ENCODE measurements at places on chromosomes 4 and X.

DNA sequence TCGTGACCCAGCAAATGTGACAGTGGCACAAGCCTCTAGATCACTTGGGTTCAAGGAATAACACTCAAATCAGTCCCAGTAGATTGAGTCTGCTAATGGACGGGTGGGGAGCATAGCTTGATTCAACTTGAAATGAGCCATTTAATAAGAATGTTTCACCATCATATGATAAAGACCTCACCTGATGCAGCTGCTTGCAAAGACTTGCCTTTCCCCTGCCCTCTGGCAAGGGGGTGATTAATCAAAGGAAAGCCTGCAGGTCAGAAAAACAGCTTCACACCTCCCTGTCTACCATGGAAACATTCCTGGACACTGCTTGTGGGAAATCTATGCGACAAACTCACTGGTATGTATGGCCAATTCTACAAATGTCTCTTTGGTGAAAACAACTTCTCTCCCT is 54.5 kb downstream of the CD99L2 start:
- DNase-seq = no peak

DNA sequence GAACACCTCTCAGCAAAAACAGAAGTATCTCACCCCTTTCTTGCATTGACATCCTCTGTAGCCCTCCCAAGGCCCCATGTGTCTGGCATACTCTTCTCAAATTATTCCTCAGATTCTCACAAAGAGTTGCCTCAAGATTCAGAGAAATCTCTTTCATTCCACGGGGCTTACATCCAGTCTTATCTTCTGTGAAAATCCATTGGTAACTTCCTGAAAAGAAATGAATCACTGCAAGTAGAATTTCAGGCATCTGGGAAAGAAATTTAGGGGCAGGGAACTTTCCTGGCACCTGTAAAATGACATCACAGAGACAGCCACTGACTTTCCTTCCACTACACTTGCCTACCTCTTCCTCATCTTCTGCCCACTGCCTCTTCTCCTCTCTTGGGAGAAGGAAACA is 182.5 kb upstream of the ARHGEF9 start:
- no peak for DNase-seq

DNA sequence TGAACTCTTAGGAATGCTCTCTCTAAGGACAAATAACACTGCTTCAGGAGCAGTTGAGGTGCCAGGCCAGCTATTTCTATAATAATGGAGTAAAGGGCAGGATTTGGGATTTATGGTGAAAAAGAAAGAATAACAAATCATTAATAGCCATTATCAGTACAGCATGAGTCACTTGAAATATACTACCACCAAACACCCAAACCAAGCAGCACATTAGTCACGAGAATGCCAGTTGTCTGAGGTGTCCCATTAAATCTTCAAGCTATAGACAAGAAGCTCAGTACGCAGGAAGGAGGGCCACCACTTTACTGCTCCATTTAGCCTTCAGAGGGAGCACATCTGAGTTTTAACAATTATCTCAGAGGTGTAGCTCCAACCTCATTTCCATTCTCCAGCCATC is 106.8 kb upstream of the MAGEA10 start:
- DNase-seq = no peak

DNA sequence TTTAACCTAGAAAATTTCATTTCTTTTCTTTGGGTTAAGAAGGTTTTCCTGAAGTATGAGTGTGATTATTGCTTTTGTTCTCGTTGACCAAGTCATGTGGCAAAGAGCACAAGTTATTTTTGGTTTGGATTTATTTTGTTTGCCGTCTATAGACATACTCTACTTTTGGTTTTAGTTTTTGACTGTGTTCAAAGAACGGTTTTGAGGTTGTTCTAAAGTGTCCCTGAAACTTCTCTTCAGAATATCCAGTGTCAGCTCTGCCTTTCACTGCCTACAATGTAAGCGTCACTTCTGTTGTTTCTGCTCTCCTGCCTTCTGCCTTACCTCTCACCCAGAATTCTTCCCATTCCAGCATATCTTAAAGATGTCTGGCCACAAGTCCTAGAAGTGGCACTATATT is 812.2 kb downstream of the C4orf33 start:
- DNase-seq = no peak

DNA sequence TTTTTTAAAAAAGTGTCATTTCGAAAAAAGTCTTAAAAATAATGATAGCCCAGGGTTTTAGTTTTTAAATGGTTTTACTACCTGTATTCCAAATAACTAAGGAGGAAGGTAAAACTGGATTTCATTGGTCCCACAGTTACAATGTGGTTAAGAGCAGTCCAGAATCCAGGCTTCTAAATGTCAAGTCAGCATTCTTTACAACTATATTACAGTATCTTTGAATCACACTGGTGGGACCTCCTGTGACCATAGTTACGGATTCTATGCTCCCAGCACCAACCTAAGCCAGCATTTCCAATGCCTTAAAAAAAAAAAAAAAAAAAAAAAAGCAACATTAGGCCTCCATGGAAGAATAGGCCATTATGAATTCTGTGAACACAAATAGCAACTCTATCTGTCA is 6.2 kb downstream of the TIGD4 start:
- DNase-seq = no peak

DNA sequence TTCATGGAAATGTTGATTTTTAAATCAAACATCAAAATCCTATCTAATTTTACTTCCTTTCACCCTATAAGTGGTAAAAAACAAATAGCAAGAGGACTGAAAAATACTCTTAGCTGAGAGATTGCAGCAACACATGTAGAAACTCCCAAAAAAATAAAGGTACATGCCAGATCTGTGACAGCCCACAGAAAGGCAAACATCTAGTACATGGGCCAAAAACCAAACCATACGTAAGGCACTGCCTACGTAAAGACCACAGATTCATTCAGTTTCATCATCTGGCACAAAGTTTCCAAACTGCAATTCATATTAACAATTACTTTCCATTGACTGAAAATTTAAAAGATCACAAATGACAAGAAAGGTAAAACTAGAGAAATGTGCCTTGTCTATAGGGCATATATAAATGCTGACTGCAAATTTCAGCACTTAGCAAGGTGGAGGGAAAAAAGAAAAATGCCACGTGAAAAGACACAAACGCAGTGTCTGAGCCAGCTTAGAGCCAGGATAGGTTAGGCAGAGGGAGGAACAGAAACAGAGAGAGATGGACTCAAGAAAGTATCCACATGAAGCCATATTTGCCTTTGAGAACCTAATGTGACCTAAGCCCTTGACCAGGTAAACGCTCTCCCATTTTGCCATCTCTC is 88.1 kb downstream of the TSPAN5 start:
- no peak for DNase-seq

- no peak for DNase-seq
These were observed 32.4 kb downstream of the SMPX start for GRCh38 chrX:21725496-21725895.

GRCh38 chr4:145299380-145300076 is 119.1 kb upstream of the OTUD4 start:
- DNase-seq = peak; percentile 68

- peak; percentile 51 for DNase-seq
These were observed 67.8 kb downstream of the HOPX start for GRCh38 chr4:56613101-56613862.

DNA sequence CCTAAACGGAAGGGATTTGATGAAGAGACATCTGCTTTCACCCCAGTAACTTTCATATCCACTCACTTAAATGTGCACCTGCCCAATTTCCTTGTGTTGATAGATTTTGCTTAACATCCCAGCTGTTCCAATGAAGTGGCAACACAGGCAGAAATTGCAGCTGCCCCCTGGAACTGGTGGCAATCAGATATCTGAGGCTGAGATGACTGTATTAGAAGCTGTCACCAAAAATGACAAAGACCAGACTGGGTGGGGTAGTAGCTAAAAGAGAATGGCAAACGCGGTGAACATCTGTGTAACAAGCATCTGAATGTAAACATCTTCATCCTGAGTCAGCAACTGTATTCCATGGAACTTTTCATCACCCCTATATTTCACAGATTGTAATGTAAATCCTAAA is 17.1 kb downstream of the GABRA2 start:
- DNase-seq = no peak

- DNase-seq = no peak
These were observed 1689.5 kb upstream of the PCDH10 start for GRCh38 chr4:131459430-131460101.

DNA sequence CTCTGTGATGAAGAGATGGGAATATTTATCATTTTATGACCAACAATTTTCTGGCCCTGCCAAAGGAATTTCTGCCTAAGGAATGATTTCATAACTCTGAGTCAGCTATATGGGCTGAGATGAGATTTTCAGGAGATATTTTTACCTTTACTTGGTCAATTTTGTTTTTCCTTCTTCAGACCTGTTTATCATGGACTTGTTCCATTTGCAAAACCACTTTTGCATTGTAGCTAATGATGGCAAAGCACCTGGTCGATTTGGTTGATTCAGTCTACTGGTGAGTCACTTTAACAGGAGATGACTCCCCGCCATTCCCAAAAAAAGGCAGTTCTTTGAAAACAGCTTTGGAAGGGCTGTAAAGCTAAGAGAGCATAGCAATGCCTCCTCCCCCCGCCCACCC is 53.3 kb downstream of the TEX13A start:
- DNase-seq = no peak

DNA sequence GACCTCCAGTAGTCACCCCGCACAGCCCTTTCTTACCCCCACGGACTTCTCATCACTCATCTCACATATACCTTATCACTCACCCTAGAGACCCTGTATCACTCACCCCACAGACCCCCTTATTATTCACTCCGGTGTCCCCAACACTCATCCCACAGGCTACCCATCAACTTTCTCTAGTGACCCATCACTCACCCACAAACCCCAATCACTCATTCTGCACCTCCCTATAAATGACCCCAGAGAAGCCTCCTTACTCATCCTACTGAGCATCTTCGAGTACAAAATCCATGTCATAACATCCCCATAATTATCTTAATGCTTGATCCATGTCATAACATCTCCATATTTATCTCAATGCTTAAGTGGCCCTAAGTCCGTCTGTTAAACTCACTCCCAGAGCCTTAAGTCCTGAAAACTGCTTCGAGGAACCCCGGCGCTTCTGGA is 934 bp downstream of the ZNF41 start:
- DNase-seq = no peak

GRCh38 chr4:174111422-174111821 is 172.0 kb downstream of the FBXO8 start:
- DNase-seq = no peak

- no peak for DNase-seq
These were observed 190.4 kb downstream of the UNC5C start for GRCh38 chr4:95358421-95358820.

GRCh38 chr4:86014599-86014998 is 345.3 kb downstream of the MAPK10 start:
- no peak for DNase-seq

DNA sequence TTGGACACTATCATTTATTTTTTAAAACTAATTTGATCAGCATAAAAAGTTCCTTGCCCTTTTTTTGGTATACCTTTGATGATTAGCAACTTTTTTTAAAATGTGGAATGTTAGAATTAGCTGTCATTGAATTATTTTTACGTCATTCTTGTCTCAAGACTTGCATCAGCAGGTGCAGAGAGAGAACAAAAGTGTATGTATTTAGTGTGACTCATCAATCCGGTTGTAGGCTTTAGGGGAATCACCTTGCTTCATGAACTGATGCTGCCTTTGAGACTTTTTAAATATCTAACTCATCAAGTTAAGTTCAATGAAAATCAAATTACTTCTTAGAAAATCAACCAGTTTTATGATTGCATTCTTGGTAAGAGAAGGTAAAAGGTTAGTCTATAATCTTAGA is 125.1 kb downstream of the ARX start:
- DNase-seq = no peak

DNA sequence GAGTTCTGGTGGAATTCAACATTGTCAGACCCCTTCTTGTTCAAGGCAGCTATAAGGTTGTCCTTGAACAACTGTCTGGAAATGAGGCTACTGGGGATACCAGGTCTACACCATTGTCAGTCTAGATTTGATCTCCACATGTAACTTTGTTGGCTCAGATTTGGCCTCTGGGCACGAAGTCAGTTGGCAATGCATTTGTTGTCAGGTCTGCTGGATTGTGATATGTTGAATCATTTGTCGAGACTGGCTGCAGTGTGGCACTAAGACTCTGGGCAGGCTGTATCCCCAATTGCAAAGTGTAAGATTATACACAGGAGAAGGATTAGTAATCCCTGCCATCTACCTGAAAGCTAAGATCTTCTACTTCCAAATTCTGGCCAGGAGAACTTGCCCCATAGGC is 26.5 kb downstream of the ZNF81 start:
- DNase-seq = no peak

GRCh38 chr4:174041555-174042105 is 241.8 kb downstream of the FBXO8 start:
- DNase-seq = no peak

DNA sequence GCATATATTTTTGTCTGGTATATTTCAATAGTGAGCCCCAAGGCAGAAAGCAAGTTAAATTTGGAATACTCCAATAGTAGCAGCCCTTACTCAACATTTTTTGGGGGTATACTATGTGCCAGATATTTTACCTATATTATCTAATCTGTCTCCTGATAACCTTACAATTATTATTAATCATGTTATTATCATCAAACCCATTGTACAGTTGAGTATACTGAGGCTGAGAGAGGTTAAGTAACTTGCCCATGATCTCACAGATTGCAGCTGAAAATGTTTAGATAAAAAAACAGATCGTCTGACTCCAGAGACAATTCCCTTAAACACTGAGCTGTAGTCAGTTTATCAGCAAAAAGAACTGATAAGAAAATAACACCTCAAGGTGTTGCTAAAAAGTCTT is 6.5 kb upstream of the RBBP7 start:
- no peak for DNase-seq

DNA sequence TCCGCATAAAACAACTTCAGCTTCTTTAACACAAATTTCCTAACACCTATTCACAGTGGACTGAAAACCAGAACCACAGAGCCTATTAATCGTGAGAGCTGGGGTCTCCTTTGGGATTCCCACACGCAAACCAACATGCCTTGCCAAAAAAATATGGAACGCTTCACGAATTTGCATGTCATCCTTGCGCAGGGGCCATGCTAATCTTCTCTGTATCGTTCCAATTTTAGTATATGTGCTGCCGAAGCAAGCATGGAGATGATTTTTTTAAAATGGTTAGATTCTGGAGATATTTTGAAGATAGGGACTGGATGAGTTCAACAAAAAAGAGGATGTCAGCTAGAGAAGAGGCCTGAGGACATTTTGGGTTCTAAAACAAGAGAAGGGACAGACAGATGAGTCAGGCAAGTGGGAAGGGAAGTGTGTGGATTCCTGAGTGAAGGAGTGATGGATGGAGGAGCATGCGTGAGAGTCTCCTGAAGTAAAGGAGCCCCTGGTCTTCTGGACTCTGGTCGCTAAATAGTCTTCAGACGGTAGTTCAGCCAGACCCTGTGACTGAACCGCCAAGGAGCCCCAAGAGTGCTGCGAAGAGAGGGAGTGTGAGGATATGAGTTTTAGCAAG is 9.5 kb upstream of the GATA1 start:
- DNase-seq = no peak

- DNase-seq = no peak
These were observed 31.1 kb downstream of the JAKMIP1 start for GRCh38 chr4:6169239-6169638.

Measured in HS-5 (cell line).